ENCODE measurements at places on chromosomes 6 and 20.

GRCh38 chr6:13282393-13283069 lies 45.8 kb downstream of the TBC1D7 start:
- DNase-seq: no peak

GRCh38 chr6:119322715-119323350 lies 26.7 kb downstream of the MAN1A1 start:
- no peak for DNase-seq

DNA sequence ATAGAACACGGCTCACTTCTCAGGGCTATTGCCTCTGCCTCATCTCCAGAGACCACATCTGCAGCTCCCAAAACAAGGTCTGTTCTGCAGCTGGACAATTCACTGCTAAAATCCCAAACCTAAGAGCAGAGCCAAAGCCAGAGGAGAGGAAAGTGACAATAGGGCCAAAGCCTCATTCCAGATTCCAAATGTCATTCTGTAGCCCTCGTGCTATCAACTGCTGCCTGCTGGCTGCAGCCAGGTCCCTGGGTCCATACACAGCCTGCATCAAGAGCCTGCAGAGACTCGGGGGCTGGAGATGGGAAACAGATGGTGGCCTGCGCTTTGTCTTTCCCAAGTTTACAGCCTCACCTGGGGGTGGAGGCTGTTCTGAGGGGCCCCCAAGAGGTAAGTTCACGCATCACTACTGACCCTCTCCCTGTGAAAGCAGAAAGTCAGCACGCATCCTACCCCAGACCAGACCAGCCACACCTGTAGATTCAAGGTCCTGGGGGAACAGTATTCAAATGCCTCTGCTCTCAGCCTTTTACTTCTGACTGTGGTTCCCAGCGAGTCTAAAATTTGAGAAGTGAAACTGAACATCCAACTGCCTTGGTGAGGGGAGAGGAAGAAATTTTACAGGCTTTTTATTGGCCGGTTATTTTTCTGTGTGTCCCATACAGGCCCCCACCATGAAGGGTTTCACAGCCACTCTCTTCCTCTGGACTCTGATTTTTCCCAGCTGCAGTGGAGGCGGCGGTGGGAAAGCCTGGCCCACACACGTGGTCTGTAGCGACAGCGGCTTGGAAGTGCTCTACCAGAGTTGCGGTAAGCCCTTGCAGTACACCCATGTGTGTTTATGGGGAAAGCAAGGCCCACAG lies at the start of gene LY86:
Gene LY86 (plus strand): TSS at position 657 of the 860 bp plus-strand sequence. CDS start 15 bp downstream, at position 672.
- no peak for DNase-seq

- DNase-seq: no peak
Measured at GRCh38 chr6:123007885-123008284, 11.8 kb downstream of the CLVS2 start.

- DNase-seq: no peak
Measured at GRCh38 chr6:13536796-13537526, 37.4 kb upstream of the SIRT5 start.

- DNase-seq: no peak
Measured at GRCh38 chr6:118197539-118197938, 290.5 kb downstream of the SLC35F1 start.

DNA sequence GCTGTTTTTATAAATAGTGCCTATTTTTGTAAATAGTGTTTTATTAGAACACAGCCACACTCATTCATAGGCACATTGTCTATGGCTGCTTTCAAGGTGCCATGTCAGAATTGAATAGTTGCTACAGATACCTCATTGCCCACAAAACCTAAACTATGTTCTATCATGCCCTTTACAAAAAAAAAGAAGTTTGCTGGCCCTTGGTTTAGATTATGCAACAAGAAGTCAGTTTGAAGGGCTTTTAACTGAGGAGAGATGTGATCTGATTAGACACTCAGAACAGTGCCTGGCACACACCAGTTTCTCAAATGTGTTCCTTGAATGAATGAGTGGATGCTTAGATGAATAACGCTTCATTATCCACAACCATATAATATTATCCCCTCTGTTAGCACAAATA lies 366.1 kb downstream of the MAFB start:
- DNase-seq: no peak

- DNase-seq: no peak
Measured at GRCh38 chr6:90375681-90376439, 79.2 kb upstream of the BACH2 start.

DNA sequence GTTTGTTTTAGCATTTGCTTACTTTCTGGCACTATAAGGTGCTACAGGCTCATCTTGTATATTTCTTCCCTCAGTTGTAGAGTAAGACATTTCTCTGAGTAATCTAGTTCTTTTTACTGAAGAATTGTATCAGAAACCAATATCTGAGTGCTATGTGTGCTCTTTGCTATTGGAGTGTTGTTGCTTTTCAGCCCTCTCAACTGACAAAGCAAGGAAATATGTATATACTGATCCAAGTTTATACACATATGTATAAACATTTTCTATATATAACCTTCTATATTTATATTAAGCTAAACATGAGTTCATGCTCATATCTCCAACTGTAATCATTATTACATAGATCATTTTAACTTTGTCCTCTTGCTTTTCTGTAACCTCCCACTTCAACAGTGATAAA lies 405.7 kb downstream of the RFPL4B start:
- DNase-seq: no peak

DNA sequence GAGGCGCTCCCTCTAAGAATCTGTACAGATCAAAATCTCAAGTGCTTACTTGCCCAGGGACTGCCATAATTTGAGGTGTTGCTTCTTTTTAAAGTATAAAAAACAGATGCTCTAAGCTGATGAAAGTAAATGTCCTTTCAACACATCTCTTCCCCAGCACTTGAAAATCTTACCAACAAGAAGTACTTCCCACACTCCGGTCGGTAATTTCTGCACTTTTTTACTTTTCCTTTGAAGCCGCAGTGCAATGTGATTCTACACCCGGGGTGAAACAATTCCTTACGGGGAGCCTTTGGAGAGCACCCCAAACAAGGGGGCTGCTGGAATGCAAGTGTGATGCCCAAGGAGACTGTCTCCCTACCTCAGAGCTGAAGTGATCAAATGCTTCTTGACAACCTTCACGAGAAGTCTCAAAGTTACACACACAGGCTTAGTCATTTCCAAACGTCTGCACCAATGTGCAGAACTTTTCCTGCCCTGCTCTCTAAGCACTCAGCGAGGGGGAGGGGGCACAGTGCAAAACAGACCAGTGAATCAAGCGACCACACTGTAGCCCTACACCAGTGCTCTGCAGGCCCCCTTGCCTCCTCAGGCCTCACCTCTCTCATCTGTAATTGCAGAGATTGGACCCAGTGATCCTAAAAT lies 56.7 kb downstream of the ATXN1 start:
- DNase-seq: no peak

DNA sequence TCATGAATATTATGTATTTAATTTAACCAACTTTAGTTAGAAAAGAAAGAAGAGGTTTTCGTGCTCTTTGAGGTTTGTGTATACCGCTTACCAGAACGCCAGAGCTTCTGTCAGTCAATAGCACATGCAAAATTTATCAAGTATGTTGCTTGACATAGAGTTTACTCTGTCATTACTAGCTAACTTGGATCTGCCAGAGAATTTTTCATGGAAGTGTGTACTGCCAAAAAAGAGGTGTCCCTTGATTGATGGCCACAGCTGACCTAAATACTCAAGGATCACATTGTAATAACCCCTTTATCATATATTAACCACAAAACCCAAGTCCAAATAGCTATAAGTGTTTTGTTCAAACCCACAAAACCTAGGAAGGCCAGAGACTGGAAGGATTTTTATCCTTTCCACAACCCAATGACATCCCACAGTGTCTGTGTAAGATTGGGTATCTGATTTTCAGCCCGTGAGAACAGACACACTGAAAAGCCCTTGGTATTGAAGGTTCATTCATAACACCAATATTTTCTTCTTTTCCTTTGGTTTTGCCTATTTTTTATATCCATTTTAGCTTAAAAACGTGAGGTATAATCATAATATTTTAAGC lies 194.0 kb upstream of the EYA4 start:
- DNase-seq: no peak

GRCh38 chr20:47040506-47041125 lies 146.0 kb downstream of the EYA2 start:
- no peak for DNase-seq

DNA sequence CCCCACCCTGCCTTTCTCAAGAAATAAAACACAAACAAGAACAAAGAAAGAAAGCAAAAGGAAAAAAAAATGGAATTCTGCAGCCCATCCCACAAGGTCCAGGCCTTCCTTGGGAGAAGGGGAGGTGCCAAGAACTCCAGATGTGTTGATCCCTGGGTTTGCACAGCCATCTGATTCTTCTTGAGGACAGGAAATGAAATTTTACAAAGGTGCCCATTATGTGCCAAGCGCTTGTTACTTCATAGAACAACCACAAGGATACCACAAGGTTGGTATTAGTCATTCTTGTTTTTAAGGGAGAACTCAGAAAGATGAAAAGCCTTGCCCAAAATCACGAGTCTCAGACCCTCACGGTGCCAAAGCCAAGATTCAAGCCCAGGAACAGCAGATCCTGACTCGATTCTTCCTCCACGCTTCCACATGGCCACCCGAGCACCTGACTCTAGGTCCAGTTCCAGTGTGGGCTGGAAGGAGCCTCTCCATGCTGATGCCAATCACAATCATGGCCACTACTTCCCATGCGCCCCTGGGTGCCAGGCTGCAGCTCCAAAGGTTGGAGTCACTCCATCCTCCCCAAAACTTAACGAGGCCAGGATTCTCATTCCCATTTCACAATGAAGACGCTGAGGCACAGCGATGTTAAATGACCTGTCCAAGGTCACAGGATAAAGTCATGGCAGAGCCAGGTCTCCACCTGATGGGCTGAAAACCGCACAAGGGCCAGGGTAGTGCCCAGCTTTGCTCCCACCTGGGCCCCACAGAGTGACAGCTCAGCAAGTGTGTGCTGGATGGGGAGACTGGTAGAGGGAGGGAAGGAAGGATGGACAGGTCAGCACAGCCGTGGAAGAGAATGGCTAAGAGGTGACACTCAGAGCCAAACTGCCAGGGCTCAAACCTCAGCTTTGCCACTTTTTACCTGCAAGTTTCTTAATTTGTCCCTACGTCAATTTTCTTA lies 66.7 kb upstream of the TOP1 start:
- DNase-seq: no peak

DNA sequence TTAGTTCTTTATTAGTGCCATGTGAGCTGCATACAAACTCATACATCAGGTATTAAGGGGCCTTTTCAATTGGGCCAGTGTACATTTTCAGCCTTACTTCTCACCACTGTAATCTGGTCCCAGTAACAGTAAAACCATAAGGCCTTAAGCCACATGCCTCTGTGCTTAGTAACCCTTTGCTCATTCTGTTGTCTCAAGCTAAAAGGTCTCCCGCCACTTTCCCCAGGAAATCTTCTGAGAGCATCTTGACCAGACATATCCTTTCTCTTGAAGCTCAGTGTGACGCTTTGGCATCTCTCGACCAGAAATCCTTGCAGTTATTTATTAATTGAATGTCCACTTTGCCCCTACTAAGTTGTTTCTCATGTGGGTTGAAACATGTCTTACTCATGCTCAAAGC lies 68.0 kb downstream of the CYP39A1 start:
- no peak for DNase-seq

GRCh38 chr20:25340380-25340779 lies 50.3 kb downstream of the ABHD12 start:
- no peak for DNase-seq

GRCh38 chr20:38498909-38499308 lies 26.3 kb downstream of the RALGAPB start:
- DNase-seq: no peak

GRCh38 chr6:29945281-29945820 lies 3.0 kb downstream of the HLA-A start:
- no peak for DNase-seq

DNA sequence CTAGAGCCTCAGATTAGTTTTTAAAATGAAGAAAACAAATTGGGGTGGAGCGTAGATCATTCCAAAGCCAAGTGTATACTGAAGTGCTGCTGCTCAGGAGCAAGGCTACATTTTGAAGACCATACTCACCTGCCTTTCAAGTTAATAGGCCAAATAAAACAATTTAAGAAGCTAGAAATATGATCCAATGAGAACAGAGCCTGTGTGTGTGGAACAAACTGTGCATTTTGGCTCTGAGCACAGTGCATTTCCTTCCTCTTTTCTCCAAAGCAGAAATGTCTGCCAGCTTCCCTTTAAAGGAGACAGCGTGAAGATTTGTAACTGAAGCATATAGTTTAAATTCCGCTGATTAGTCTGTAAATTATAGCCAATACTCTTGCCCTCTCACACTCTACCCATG lies 3.2 kb upstream of the IFNGR1 start:
- no peak for DNase-seq

GRCh38 chr6:116866281-116866871 lies 10.7 kb upstream of the RFX6 start:
- no peak for DNase-seq

Measured in coronary artery (tissue), 2 donors.